Activated naive CD4-positive, alpha-beta T cell (primary cell): ENCODE measurements at places on chromosomes 5 and 9.

GRCh38 chr9:78041971-78042370 lies 10.4 kb upstream of the GNAQ start:
- DNase-seq, result no peak

GRCh38 chr5:140258016-140258415 lies 44.9 kb downstream of the PFDN1 start:
- DNase-seq, result no peak

- DNase-seq, result no peak
Observed at GRCh38 chr5:37886242-37886905, 46.5 kb upstream of the GDNF start.

GRCh38 chr9:69175486-69175885 lies 1.4 kb downstream of the TJP2 start:
- no peak for DNase-seq

- DNase-seq, result no peak
Observed at GRCh38 chr5:54524704-54525103, 7.1 kb downstream of the SNX18 start.

DNA sequence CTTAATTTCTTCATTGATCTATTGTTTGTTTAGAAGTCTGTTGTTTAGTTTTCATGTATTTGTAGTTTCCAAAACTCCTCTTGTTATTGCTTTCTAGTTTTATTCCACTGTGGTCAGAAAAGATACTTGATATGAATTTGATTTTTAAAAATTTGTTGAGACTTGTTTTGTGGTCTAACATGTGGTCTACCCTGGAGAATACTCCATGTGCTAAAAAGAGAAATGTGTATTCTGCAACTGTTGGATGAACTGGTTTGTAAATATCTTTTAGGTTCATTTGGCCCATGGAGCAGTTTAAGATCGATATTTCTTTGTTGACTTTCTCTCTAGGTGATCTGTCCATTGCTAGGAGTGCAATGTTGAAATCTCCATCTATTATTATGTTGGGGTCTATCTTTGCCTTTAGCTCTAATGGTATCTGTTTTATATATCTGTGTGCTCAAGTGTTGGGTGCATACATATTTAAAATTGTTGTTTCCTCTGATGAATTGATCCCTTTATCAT lies 150.6 kb upstream of the ATP10B start:
- no peak for DNase-seq

DNA sequence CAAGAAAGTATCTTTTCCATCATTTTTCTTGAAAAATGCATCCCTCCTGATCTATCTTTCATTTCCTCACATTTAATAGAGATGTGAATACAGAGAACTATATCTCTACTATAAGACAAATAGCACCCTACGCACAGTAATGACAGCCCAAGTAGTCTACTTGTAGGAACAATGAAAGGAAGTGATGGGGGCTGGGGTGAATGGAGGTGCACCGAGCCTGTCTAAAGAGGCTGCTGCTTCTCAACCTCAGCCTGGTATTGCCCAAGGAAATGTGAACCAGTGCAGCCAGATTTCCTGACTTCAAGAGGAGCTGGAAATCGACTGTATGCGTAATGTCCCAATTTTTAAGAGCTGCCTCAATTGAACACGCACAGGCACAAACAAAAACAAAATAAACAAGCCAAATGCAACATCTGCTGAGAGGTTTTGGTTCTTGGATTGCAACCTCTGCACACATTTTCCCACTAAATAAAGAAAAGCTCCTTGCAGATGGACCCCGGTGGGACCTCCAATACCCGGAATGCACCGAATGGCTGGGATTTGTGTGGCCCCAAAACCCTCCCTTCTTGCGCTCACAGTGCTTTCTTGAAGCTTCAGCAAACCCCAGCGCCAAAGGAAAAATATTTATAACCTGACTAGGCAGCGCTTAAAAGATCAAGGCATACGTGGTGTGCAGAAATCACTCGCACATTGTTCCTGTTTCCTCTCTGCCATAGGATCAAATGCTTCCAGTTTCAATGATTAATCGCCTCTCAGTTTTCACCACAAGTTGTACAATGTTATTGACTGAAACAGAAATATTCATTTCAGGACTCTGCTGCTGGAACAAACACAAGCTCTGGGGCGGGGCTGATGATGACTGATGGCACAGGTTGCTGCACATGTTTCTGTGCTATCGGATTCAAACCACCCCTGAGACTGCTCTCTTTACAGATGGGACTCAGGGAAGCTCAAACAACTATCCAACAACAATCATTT lies 68.3 kb downstream of the KCNIP1 start:
- DNase-seq, result no peak

DNA sequence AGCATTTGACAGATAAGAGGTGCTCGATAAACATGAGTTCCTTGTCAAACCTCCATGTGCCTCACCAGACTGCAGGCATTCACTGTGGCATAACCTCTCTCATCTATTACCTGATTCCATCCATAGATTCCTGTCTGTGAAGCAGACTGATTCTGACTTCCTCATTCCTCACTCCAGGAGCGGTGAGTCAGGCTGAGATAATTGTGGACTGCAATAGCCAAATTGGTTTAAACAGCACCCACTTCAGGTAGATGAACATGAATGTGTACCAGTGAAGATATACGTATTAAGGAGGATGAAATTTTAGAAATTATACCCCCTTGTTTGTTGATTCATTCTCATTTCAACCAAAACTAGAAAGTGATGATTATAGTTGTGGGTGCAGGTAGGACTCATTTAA lies 391.2 kb downstream of the HINT1 start:
- no peak for DNase-seq

DNA sequence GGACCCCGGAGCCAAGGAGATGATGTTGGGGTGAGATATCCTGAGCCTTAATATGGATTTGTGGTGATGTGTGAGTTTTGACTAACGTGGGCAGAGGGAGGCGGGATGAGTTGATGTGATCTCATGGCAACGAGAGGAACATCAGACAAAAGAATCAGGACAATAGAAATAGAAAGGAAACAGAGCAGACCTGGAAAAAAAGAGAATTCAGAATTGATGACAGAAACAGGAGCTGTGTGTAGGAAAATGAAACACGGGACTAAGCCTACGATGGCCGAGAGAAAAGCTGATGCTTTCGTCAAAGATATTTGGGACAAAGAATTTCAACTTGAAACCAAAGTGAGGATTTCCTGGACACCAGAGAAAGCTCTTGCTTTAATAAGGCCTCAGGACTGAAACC lies 10.9 kb downstream of the PRKACG start:
- no peak for DNase-seq

DNA sequence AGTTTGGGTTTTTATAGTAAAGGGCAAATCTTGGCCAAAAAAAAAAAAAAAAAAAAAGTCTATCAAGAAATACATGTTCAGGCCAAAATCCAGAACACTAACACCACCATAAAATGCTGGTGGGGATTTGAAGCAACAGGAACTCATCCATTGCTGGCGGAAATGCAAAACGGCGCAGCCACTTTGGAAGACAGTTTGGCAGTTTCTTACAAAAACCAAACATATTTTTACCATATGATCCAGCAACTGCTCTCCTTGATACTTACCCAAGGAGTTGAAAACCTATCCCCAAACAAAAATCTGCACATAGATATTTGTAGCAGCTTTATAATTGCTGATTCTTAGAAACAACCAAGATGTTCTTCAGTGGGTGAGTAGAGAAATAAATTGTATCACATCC lies 153.1 kb upstream of the ACOT12 start:
- no peak for DNase-seq

GRCh38 chr5:17094830-17095229 lies 122.6 kb upstream of the BASP1 start:
- no peak for DNase-seq

DNA sequence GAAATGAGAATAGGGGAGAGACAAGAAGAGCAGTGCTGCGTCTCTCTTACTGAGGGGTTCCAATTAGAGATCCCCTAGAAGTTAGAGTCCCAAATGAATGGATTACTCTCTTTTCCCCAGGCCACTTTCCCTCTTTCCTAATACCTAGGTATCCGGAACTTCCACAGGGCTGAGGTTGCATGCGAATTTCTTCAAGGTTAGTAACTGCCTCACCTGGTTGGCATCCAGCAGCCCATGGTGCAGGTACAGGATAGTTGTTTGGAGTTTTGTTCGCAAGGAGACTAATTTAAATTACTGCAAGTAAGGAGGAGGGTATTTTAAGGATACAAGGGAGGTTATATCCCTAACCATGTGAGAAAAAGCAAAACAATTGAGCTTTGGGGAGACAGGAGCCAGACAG lies 52.4 kb upstream of the JAK2 start:
- no peak for DNase-seq

- peak; percentile 37 for DNase-seq
Observed at GRCh38 chr5:40410231-40410861, 269.4 kb upstream of the PTGER4 start.

DNA sequence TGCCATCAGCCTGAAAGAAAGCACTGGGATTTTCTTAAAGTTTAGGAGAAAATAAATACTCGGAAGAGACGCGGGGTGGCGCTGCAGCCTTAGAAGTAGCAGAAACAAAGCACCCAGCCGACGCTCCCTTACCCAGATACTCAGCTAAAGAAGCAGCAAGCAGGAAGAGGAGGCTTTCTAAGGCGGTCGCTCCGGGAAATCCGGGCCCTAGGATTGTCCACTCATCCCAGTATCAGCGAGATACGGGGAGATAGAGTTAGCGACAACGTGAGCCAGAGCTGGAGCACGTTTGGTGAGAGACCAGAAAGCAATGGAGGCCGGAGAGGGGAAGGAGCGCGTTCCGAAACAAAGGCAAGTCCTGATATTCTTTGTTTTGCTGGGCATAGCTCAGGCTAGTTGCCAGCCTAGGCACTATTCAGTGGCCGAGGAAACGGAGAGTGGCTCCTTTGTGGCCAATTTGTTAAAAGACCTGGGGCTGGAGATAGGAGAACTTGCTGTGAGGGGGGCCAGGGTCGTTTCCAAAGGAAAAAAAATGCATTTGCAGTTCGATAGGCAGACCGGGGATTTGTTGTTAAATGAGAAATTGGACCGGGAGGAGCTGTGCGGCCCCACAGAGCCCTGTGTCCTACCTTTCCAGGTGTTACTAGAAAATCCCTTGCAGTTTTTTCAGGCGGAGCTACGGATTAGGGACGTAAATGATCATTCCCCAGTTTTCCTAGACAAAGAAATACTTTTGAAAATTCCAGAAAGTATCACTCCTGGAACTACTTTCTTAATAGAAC lies at the start of gene PCDHB2:
TSS of gene PCDHB2 (plus strand) at position 135 of the 782 bp plus-strand sequence. CDS start at position 311, 176 bp downstream.
- no peak for DNase-seq

DNA sequence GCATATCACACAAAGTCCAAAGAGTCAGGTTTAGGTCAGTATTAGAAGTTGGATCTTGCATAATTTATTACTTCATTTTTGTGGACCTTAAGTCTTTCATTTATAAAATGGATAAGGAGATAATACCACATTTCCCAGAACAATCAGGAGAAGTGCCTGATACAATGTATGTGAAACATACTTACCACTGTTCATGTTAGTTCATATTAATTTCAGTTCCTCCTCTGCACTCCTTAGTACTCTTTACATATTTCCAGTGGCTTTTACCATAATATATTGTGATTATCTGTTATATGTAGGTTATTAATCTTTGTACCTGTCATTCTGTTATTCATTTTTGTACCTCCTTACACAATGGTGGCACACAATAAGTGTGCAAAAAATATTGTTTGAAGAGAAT lies 214.4 kb downstream of the ARL15 start:
- DNase-seq, result no peak

DNA sequence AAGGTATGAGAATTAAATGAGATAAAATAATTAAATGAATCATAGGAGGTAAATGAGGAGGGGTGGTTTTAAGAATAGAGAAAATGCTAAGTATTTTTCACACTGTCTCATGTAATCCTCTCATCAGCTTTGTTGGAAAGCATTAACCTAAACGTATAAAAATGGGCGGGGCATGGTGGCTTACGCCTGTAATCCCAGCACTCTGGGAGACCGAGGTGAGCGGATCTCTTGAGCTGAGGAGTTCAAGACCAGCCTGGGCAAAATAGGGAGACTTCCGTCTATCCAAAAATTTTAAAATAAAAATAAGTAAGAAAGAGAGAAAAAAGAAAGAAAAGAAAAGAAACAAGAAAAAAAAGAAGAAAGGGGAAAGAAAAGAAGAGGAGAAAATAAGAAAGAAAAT lies 1.9 kb upstream of the RFK start:
- DNase-seq, result no peak

DNA sequence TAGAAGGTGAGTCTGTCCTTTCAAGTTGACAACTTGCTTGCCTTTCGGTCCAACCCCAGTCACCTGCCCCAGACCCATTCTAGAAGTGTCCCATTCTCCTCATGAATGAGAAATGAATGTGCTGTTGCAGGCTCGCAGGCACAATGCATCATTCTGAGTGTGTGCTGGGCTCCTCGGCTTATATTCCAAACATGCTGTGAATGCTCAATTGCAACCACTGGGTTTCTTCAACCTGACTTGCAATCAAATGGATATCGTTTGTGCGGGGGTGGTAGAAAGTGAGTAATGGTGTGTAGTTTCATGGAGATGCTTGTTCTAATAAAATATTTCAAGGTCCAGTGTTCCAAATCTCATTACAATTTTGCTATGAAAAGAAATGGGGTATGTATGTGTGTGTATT lies 256.6 kb upstream of the IL12B start:
- no peak for DNase-seq

DNA sequence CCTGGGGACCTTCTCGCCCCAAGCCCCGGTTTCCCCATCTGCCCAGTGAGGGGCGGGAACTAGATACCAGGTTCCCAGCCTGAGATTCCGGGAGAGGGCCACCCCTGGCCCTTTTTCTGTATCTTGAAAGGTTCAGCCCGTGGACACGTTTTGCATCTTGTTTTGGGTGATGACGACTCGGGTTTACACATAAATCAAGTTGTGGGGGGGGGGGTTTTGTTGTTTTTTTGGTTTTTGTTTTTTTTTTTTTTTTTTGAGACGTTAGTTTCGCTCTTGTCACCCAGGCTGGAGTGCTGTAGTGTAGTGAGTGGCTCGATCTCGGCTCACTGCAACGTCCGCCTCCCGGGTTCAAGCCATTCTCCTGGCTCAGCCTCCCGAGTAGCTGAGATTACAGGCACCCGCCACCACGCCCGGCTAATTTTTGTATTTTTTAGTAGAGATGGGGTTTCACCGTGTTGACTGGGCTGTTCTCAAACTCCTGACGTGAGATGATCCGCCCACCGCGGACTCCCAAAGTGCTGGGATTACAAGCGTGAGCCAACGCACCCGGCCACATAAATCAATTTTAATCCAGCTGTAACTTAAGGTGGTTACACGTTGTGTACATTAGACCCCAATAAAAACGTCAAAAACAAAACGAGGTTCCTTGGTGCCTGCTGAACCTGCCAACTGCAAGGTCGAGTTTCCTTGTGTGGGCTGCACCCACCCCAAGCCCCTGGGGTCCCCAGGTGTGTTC lies 1.1 kb upstream of the BRD3 start:
- DNase-seq, result no peak
